Naive thymus-derived CD4-positive, alpha-beta T cell (primary cell): ENCODE measurements at places on chromosomes 13 and 19. TPM values are rescaled to one million over a fixed set of nuclear protein-coding genes. Genes with fewer than 3 reads are reported as not detected.

DNA sequence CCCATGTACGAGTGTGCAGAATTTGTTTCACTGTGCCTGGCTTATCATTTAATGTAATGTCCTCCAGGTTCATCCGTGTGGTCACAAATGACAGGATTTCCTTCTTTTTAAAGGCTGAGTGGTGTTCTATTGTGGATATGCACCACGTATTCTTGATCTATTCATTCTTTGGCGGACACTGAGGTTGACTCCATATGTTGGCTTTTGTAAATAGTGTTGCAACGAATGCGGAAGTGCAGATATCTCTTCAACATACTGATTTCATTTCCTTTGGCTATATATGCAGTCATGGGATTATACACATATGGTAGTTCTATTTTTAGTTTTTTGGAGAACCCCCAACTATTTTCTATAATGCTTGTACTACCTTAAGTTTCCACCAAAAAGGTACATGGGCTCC, 13.0 kb downstream of the OR7A5 start:
- no peak overlapping the region for H3K4me3 ChIP-seq
- H3K4me1 ChIP-seq: no peaks in the 10 kb centered on the region
- DNase-seq: no peak
- H3K27me3 ChIP-seq: peaks cover 3% of the 10 kb centered on the region

DNA sequence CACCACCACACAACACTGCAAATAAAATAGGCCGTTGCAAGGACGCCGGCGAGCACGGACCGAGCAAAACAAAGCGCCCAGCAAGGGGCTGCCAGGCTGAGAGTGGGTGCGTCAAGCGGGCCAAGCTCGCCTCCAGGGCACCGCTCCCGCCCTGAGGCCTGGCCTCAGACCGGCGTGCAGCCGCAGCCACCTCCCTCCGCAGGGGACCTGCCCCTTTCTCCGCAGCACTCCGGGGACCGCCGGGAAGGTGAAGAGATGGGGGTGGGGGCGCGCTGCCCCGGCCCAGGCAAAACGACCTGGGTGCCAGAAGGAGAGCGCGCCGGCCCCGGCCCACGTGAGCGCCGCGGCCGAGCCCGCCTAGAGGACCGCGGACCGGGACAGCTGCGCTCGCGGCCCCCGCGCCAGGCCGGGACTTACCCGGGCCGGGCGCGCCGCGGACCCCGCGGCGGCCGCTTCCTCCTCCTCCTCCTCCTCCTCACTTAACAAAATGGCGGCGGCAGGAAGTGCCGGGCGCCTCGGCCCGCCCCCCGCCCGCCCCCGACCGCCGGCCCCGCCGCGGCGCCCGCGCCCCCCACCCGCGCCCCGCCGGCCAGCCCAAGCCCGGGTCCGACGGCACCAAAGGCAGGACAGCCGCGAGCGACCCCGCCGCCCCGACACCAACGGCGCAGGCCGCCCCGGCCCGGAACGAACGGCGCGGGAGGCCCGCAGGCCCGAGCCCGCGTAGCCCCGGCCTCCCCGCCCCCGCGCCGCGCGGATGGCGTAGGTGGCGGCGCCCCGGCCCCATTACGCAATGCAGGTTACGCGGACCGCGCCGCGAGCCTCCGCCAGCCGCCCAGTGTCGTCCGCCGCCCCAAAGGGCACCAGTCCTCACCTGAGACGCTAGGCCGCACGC, 674 bp downstream of the BRD4 start:
- H3K4me1 ChIP-seq: peaks cover 35% of the 10 kb centered on the region
- H3K4me3 ChIP-seq: peak overlapping the region; percentile 79
- H3K36me3 ChIP-seq: no peaks in the 10 kb centered on the region

Gene ZNF536
- total RNA-seq: not detected in 2 replicates

Gene ZNF575
- 10.2 TPM for total RNA-seq

Gene LIM2
- not detected for total RNA-seq
